ENCODE measurements at places on chromosomes 4 and X.

GRCh38 chr4:153916273-153916755, 127.4 kb upstream of the SFRP2 start:
- DNase-seq: no peak

DNA sequence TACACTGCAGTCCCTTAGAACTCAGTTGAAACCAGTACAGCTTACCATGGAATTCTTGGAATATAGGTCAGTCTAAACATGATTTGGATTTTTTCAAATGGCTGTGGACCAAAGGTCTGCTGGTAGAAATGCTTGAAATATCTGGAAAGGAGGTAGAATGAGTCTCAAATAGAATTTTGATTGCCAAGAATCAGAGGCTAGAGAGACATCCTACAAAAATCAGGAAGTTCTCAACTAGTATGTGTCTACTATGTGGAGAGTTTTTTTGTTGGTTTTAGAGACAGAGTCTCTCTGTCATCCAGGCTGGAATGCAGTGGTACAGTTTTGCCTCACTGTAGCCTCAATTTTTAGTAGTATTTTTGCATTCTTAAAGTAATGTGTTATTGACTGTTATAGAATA, 53.6 kb downstream of the PAQR3 start:
- no peak for DNase-seq

DNA sequence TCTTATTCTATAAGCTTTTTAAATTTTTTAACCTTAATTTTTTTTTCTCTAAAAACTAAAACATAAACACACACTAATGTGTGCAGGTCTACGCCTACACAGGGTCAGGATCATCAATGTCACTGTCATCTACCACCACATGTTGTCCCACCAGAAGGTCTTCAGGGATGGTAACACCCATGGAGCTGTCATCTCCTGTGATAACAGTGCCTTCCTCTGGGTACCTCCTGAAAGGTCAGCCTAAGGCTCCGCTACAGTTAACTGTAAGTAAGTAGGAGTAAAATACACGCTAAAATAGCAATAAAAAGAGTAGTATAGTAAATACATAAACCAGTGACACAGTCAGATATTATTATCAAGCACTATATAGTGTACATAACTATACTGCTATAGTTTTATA, 45.9 kb upstream of the GPRIN3 start:
- no peak for DNase-seq

GRCh38 chrX:39251995-39252394, 450.7 kb downstream of the MID1IP1 start:
- DNase-seq: no peak

DNA sequence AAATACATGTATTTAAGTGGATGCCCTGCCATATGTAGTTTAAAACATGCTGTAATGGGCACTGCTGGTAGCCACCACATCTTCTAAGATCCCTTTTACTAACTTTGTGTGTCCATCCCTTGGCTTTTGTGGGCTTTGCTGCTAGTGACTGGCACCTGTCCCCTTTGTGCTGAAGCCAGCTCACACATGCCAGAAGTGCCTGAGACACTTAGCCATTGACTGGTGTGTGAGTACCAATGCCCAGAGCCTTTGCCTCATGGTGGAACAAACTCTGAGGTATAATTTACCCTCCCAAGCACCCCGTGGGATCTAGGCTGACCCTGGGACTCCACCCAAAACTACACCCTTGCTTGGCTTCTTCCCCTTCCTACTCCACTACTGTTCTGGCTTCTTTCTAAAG, 33.0 kb downstream of the ARHGAP6 start:
- DNase-seq: no peak
